NK-92 treated with Interleukin-12 subunit alpha and Interleukin-12 subunit beta, amount 100 ng/mL, for 24 hours (cell line): ENCODE measurements at places on chromosomes 7 and 10.

DNA sequence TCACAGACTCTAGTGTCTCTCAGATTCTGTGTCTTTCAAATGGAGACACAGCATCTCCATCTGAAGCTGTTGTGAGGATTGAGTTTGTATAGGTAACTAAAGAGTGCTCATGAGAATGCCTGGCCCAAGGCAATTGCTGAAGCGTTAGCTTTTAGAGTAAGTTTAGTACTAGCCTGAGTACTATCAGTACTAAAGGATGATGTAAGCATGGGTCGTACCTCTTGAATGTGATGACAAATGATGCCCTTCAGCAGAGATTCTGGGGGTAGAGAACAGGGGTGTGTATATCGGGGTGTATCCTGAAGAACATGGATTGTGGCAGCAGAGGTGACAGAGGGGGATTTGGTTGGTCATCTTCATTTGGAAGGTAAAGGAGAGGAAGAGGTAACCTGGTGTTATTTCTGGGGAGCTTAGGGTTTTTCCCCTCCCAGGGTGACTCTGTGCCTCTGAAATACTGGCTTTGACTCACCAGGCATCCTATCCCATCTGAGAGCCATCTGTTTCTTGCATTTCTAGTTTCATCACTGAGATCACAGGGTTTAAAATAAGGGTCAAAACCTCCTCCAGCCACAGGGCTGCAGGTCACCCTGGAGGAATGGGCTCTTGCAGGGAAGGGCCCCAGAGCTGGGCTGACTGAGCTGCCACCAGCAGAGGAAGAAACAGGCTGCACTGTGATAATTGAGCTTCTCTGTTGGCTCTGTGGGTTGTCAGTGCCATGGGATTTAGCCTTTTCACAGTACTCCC is 756.0 kb downstream of the KCNMA1 start:
- DNase-seq, result no peak

DNA sequence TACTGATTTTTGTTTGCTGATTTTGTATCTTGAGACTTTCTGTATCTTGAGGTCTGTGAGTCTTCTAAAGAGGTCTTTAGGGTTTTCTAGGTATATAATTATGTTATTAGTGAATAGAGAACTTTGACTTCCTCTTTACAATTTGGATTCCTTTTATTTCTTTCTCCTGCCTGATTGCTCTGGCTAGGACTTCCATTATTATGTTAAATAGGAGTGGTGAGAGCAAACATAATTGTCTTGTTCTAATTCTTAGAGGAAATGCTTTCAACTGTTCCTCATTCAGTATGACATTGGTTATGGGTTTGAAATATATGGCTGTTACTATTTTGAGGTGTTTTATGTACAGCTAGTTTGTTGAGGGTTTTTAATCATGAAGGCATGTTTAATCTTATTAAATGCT is 308.0 kb upstream of the TEX47 start:
- DNase-seq, result no peak

GRCh38 chr10:26468291-26468690 is 30.1 kb downstream of the APBB1IP start:
- no peak for DNase-seq

DNA sequence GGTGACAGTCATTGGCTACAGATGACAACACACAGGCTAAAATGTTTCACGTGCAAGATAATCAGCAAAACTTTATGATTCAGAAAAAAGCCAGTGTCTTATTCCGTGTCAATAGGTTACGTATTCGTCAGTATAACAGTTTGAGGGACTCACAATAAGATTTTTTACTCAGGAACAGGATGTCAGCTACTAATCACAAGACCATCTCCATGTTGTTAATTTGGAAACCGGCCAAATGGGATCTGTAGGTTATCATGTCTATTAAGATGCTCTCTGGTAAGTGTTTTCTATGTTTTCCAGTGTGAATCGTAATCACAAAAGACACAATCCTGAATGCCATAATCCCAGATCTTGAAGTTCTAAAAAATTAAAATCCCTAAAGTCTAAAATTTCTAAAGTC is 197.3 kb downstream of the ETV1 start:
- no peak for DNase-seq

DNA sequence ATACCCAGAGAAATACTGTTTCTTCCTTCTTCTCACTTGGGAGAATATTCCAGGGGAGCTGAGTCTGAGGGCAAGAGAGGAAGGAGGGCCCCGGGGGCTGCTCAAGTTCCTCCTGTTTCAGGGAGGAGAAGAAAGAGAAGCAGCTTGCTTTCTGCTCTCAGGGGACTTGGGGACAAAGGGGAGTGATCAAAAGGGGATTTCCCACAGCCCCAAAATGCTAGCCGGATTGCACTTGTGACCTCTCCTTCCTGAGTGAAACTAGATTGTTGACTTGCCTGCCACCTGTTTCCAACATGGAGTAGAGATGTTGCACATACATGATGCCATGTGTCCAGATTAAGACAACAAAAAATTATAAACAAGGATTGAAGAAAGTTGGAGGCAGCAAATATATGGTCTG is 28.7 kb upstream of the PDCD4 start:
- DNase-seq, result no peak

GRCh38 chr7:26399736-26400135 is 108.1 kb downstream of the SNX10 start:
- DNase-seq, result no peak

GRCh38 chr7:51587604-51588003 is 271.0 kb upstream of the COBL start:
- DNase-seq, result no peak

DNA sequence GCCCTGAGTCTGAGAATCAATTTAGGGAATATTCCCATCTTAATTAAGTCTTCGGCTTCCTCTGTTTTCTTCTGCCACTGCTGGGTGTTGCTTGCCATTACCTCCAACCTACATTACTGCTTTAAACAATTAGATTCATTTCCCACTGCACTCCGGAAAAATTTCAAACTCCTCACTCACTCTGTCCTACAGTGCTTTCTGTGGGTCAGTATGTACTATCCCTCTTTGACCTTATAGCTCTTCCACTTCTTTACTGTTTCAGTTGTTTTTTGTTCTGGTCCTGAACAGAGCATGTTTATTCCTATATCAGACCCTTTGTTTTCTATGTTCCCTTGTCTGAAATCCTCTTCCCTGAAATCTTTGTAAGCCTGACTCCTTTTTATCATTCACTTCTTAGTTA is 160.6 kb downstream of the MAGI2 start:
- no peak for DNase-seq

DNA sequence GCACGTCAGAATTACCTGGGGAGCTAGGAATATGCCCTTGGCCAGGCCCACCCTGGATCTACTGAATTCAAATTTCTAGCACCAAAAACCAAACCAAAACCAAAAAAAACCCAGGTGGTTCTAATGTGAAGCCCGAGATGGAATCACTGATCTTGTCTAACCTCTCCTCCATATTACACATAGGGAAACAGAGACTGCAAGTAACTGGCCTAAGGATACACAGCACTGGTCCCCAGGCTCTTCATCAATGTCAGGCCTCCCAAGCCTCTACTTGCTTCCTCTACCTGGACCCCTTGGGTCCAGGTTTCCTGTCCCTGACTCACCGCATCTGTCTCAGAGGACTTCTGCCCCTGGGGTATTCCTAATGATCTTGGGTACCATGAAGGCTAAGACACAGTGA is 30.7 kb downstream of the ZCCHC24 start:
- no peak for DNase-seq

GRCh38 chr10:24762966-24763623 is 39.4 kb upstream of the ARHGAP21 start:
- no peak for DNase-seq

GRCh38 chr10:26408858-26409494 is 29.2 kb upstream of the APBB1IP start:
- DNase-seq, result no peak

DNA sequence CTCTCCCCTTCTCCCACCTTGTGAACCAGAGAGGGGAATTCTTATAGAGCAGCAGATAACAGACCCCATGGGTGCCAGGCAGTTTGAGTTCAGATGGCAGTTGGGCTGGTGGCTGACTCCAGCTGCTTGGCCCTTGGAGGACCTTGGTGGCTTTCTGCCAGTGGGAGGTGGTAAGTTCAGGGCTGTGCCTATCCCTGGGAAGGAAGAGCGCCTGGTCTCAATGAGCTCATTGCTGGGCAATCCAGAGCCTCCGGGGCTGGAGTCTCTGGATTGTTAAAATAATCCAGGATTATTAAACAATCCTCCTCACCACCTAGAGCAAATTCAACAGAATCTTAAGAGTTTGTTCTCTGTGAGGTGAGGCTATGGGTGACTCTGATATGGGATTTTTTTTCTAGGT is 105.2 kb downstream of the FANK1 start:
- DNase-seq, result no peak

DNA sequence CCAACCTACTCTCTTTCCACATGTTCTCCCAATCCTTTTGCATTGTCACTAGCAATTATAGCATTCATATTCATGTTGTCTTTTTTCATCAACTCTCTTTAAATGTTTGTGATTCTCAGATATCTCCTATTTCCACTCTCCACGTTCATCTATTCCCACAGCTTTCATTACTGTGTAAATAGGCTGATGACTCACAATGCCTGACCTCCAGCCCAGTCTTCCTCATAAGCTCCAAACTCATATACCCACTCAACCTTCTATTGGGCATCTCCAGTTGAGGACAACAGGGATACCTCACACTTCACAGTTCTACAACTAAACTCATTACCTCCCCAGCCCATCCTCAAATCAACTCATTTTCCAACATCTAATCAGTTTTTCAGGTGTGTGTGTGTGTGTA is 194.1 kb downstream of the DGKI start:
- no peak for DNase-seq
